NCI-H1092 (cell line): ENCODE measurements at places on chromosomes 4 and X.

DNA sequence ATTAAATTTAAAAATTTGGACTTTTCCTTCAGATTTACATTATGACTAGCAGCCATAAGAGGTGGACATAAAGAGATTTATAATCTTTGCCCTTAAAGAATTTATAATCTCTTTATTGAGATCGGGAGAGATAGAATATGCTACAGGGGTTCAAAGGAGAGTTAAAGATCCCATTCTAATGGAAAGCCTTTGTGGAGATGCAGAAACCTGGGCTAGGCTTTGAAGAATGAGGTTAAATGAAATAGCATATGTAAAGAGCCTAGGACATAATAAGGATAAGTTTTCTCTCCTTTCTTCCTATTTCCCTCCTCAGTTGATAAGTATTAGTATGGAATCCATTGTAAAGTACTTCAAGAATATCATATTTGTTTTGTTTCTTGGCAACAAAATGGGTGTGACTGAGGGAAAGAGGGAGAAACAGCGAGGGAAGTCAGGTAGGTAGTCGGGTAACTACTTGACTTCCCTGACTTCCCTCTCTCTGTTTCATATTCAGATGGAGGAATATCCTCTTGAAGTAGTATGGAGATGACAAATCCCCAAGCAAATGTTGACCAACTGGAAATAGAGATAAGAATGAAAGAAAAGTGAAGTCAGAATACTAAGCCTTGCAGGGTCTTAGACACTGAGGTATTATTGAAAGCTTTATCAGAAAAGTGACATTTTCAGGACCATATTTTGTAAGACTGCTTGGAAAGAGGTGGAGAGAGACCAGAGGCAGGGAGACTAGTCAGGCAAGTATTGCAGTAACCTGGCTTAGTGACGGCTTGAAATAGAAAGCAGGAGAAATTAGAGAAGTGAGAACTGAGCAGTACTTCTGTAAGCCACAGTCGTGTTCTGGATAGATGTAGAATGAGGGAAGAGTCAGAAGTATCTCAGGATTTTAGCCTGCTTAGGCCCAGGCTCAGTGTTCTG, 82.9 kb downstream of the PDLIM5 start:
- DNase-seq, result no peak

DNA sequence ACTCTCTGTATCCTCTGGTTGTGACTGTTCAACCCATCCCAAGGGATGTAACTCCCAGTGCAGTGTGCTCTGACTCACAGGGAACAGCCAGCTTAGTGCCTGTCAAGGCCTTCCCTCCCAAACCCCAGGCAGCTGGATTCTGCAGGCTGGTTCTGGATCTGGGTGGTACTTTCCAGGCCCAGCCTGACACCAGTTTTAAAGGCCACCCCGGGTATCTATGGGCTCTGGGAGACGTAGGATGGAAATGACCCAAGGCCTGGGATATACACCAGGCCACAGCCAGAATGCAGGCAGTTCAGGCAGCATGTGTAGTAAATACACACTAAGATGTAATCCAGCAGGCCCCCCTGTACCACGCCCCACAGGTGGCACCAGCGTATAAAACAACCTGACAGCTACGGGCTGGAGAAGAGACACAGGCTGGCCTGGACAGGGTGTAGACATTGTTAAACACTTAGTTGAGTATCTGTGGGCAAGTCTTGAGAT, 64.2 kb downstream of the SPINK2 start:
- no peak for DNase-seq

DNA sequence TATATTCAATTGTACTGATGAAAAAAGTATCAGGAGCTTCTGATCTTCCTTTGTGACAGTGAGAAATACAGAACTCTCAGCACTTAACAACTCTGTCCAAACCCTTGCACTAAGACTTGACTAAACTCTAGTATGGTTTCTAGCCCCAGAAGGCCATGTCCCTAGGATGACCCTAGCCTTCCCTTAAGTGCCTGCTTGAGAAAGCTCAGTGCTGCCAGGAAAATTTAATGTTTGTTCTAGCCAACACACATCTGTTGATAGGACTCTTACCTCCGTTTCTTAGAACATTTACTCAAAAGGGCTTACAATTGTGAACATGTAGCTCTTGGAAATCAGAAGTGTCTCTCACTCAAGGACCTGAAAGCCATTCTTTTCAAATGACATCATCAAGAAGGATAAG, 1055.2 kb upstream of the FTHL17 start:
- no peak for DNase-seq

- DNase-seq, result no peak
Measured at GRCh38 chrX:110346681-110347080, 12.0 kb upstream of the RTL9 start.

- DNase-seq, result no peak
Measured at GRCh38 chrX:53598169-53598568, 88.3 kb downstream of the HUWE1 start.
